ENCODE measurements at places on chromosomes 13 and 19.

- no peak for DNase-seq
These were observed 8.7 kb upstream of the SBNO2 start for GRCh38 chr19:1182727-1183126.

DNA sequence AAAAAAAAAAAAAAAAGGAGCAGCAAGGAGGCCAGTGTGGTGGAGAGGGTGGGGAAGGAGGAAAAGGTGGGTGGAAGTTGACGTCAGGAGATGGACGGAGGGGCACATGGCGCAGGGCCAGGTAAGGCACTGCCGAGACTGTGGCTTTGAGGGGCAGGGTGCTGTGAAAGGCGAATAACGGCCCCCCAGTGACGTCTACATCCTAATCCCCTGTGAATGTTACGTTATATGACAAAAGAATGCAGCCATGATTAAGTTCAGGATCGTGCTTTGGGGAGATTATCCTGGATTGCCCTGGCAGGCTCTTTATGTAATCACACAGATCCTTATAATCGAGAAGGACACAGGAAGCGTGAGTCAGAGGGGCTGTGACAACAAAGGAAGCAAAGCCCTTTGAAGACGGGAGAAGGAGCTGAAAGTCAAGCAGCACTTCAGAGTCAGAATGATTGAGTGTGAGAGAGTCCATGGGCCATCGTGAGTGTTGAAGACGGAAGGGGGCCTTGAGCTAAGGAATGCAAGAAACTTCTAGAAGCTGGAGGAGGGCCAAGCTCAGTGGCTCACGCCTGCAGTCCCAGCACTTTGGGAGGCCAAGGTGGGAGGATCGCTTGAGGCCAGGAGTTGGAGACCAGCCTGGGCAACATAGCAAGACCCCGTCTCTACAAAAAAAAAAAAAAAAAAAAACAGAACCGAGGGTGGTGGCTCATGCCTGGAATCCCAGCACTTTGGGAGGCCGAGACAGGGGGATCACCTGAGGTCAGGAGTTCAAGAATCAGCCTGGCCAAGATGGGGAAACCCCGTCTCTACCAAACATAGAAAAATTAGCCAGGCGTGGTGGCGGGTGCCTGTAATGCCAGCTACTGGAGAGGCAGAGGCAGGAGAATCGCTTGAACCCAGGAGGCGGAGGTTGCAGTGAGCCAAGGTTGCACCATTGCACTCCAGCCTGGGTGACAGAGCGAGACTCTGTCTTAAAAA is 13.8 kb upstream of the CEACAM16 start:
- DNase-seq = no peak

DNA sequence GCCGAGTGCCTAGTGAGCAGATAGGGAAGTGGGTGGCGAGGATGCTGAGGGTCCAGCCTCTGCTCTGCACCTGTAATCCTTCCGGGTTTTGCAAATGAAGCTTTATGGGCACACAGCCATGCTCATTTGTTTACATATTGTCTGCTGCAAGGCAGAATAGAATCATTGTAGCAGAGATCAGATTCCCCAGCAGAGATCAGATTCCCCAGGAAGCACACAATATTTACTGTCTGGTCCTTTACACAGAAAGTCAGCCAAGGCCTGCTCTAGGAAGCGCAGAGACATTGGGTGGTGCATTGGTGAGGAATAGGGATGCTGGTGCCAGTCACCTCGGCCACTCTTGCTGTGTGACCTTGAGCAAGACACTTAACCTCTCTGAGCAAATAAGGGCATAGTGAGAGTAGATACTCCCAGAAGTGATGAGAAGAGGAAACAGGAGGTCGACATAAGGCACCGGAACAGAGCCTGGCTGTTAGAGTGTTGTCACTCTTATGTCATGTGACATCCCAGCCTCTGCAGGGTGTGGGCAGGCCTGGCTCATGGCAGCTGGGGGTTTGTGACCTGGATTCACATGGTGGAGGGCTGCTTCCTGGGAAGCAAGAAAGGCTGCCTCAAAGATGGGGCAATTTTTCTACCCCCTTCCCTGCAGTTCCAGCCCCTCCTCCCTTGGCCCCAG is 25.6 kb downstream of the CARM1 start:
- peak; percentile 36 for DNase-seq

DNA sequence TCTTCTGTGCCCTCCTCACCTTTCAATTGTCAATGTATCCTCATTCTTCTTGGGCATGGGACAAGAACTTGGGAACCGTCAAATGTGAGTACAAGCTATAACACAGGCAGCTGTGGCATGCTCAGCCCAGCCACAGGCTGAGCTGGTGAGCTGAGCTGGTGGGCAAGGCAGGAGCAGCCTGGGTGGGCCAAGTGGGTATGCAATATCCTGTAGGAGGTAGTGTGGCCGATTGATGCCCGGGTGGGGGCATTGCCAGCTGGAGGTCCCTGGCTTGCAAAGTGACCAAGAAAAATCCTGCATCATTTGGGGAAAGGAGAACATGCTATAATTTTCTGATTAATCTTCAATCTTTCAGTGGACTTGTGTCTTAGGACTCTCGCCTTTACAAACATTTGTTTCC is 507.2 kb upstream of the SLC10A2 start:
- DNase-seq = no peak
